ENCODE measurements at places on chromosomes 3 and 15.

GRCh38 chr3:50127251-50127691 is 27.9 kb upstream of the SEMA3F start:
- DNase-seq, result no peak

GRCh38 chr3:180116203-180116602 is 79.5 kb upstream of the PEX5L start:
- DNase-seq, result no peak

DNA sequence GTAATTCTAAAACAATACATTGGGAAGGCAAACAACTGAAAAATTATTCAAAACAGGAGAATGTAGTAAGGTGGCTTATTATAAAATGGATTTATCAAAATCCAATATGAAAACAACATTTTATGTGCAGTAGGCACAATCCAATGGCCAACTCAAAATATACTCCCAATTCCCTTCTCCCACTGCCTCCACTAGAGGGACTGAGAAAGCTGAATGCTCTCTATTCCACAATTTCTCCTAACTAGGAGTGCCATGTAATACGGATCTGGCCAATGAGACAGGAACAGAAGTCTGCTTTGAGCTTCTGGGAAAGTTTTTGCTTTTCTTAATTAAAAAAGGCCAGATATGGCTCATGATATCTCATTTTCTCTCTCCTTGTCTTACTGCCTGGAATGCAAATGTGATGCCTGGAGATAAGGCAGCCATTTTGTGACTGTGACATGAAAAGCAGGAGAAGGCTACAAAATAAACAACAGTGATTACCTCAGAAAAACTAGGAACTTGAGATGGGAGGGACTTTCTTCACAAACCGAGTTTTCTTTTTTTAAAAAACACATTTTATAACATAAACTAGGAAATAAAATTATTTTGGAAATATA is 18.8 kb upstream of the VGLL4 start:
- no peak for DNase-seq

DNA sequence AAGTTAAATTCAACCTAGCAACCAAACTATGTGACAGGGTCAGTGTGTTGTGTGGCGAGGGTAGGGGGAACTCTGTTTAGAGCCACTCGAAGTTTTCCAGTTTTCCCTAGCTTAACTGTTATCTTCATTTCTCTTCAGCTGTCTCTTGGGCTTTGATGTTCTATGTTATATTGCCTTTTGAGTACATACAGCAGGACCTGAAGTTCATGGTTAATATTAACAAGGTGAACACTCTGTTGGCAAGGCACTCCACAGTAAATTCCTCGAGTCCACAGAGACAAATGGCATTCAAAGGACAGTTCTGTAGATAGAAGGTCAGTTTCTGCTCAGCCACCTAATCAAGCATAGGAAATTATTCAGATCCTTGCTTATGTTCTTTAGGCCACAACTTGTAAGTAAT is 147.9 kb upstream of the DPH6 start:
- DNase-seq, result no peak

- DNase-seq, result no peak
These were observed 843 bp downstream of the GLCE start for GRCh38 chr15:69161079-69161877.

DNA sequence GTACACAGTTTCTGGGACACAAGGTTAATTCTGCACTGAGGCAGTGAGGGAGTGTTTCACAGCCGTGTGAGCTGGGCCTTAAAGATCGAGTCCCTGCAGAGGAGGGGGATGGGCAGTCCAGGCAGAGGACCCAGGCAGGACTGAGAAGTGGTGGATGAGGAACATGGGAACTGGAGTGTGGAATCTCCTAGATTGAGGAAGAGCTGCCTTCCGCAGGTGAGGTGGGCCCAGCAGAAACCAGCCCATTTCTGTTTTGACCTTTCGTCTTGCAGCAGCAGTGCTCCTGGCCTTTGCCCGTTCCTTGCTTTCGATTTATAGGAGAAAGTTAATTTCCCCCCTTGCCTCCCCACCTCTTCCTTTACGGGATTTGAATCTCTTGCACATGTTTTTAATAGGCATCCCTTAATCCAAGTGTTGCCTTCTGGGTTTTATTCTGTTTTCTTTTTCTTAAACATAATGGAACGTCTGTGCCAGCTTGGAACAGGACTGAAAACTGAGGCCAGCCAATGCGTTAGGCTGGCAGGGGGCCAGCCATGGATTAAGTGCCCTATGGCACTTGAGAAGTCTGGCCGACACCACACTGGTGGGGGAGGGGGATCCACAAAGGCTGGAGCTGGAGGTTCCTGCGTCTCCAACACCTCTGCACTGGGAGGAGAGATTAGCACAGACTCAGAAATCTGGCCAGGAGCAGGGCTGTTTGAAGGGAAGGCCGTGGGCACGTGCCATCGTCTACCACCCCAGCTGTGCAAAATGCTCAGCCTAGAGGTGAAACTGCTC is 78.1 kb downstream of the AAGAB start:
- no peak for DNase-seq
